Stimulated activated CD4-positive, alpha-beta T cell treated with anti-CD3 and anti-CD28 coated beads, TNF-alpha, amount 100 ng/mL, for 48 hours (primary cell): ENCODE measurements at places on chromosomes 1 and 21.
A peak's percentile ranks its signal among the peaks of the same experiment; 100 is the strongest.

- no peak for DNase-seq
Measured at GRCh38 chr21:29231756-29232529, 66.8 kb upstream of the BACH1 start.

DNA sequence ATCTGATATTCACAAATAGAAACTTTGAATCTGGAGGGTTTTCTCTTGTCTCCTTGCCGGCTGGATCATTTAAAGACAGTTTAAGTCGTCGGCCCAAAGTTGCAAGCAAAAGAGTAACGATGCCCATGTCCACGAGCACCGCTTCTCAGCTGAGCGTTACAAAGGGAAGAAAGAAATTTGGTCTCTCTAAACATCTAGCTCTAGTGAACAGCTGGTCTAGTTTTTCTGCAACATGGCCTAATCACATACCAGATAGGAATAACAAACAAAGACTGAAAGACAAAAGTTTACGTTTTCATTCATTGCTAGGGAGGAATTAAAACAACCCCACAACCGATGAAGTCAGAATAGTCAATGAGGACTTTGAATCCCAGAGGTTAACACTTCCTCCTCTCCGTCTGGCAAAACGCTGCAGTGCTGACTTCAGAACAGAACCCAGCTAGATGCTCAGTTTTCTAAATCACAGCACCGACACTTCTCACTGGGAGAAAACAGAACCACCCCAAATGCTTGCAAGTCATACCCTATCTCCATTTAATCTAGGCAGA, 69.4 kb downstream of the NTPCR start:
- no peak for DNase-seq

DNA sequence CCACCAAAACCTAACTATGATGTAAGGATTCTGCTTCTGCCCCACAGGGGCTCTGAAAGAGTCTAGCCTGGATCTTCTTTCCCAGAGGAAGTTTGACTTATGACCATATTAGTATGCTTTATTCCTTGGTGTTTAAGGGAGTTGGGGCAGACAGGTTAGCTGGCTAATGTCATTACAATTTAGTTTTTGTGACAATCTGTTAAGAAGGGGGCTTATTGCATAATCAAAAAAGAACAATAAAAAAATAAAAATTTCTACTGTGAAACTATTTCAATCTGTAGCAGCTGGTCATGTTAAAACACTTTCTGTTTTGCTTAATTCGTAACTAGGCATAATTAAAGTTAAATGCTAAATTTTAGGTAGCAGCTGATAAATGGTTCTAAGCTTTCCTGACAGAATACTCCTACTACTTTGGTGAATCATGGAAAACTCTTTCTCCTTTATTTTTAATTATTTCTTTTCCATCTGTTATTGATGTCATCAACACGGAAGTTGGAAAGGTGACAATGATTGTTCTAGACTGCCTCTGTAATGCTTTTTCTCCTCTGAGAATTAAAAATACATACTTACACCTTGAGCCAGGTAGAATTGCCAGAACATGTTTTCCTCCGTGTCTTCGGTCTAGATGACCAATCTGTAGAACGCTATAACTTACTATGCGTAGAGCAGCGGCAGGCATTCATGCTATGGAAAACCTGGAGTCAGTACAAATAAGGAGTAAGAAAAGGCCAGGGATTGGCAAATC, 18.6 kb downstream of the DYRK3 start:
- DNase-seq = no peak

GRCh38 chr1:91070298-91070697, 48.5 kb upstream of the ZNF644 start:
- no peak for DNase-seq

- no peak for DNase-seq
Measured at GRCh38 chr1:6414443-6414844, 5.3 kb downstream of the HES2 start.

DNA sequence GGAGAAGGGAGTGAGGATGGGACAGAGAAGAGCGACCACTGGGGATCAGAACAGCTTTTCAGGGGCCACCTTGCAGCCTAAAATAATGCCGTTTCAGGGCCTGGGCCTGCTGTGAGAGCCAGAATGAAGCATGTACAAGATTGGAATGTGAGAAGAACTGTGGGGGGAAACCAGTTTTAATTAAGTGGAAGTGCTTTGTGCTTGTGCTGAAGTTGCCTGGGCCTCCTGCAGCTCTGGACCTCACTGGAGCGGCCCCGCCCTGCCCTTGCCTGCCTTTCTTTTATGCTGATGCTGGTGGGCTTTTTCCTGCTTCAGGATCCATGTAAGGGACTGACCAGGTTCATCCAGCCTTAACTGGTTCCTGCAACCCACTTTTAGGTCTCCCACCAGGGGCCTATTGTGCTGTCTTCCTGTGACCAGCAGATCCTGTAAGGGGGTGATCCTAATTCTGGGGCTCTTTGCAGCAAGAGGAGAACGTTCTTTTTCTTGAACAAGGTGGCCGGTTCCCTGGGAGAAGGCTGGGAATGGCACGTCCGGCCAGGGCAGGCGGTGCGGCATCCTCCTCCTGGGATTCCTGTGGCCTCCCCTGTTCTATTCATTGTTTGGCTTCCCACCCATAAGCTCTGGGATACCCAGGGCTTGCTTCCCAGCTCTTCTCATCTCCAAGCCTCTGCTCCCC, 3.2 kb downstream of the C1orf226 start:
- DNase-seq = no peak

GRCh38 chr1:202189001-202189790, 4.4 kb upstream of the LGR6 start:
- DNase-seq = peak; percentile 80

DNA sequence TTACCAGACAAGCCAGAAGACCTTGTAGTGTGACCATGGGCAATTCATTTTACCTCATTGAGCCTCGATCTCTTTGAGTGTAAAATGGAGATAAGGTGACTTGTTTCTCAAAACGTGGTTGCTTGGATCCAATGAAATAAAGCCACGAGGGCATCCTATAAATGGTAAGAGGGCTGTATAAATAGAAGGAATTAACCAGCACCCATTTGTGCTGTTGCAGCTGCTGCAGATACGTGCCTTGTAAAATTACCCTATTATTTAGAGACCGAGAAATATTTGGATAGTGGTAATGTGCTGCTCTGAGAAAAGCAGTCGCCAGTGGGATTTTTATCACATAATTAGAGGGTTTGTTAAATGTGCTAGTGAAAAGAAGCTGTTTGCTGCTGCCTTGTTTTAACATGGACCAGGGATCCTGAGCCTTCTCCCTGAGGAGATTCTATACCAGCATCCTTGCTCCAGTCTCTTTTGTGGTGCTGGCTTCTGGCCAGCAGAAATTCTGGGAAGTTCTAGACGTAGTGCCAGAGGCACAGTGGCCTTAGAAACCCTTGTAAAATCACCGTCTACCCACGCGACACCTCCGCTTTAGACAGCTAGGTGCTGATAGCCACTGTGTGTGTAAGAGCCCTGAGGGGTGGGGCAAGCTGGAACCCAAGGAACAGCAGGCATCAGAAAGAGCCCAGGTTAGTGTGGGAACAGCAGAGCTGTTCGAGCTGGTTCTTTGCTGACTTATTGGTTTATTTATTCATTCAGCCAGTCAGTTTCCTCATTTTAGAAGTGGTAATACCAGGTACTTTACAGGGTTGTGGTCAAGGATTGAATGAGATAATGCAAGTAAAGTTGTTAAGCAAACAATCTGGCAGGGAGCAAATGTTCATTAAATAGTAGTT, 137.5 kb downstream of the NOS1AP start:
- DNase-seq = no peak

DNA sequence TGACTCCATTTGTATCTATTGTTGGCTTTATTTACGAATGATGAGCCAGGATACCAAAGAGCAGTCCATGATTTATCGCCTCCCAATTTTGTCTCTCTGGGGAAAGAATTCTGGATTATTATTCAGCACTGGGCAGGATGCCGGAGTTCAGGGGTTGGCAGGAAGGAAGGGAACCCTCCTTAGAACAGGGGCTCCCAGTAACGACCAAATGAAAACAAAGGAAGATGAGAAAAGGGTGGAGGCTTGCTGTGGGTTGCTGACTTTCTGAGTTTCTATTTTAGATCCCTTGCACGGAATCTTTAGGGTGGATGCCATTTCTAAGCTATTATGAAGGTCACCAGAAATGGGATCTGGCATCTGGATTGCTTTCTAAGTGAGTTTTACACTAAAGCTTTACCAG, 231.2 kb upstream of the LYPLAL1 start:
- no peak for DNase-seq

DNA sequence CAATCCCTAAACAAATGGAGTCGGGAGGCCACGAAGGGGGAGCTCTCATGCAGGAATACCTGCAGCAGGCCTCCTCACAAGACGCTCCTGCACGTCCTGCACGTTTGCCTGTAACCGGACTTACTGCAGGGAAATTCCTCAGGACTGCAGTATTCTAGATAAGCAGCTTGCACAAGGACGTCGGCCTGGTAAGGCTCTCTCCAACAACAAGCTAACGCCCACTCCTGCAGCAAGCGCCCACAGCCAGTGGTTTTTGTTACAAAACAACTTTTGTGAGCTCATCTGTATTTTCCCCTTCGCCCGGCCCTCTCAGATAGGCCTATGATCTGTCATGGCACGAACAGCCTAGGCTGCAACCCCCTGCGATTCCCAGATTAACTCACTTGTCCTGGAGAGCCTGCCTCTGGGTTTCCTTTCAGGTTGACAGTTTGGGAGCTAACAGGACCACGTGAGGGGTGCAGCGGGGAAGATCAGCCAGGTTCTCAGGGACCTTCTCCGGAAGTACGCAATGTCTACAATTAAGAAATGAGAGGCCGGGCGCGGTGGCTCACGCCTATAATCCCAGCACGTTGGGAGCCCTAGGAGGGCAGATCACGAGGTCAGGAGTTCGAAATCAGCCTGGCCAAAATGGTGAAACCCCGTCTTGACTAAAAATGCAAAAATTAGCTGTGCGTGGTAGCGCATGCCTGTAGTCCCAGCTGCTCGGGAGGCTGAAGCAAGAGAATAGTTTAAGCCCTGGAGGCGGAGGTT, 921 bp upstream of the MIB2 start:
- DNase-seq = peak; percentile 45

- no peak for DNase-seq
Measured at GRCh38 chr1:36881068-36881405, 153.3 kb downstream of the GRIK3 start.

GRCh38 chr1:230824551-230824918, 43.8 kb downstream of the C1orf198 start:
- no peak for DNase-seq
